Stimulated activated CD8-positive, alpha-beta memory T cell treated with anti-CD3 and anti-CD28 coated beads, Interleukin-2, amount 100 ng/mL, for 1 hour (primary cell): ENCODE measurements at places on chromosomes 11 and 22.

DNA sequence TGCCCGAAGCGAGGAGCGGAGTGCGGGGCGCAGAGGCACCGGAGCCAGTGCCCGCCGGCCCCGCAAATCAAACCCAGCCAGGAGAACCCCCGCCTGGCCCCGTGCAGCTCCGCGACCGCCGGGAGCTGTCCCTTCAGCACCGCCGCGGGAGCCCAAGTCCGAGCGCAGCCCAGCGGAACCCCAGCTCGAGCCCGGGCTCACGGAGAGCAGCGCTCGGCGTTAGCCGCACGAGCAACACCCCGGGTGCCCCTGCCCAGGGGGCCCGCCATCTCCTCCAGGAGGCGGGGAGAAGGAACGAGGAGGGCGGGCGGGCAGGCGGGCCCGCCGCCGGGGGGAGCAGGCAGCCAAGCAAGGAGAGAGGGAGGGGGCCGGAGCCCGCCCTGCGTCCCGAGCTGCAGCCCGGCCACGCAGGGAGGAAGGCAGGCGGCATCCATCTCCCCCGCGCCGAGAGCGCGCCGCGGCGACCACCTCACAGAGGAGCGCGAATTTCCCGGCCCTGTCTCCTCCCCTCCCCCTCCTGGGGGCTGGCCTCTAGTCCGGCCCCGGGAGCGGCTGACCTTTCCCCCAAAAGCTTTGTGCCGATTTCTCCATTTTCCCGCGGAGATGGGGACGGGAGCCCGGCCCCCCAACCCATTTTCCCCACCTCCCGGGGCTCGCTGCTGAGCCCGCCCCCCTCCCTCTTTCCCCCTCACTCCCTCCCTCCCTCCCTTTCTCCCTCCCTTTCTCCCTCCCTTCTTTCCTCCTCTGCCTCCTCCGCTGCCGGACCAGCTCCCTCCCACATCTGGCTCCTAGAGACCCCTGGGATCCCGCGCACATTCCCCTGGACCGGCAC is 621 bp downstream of the KCNC1 start:
- no peak for DNase-seq

- no peak for DNase-seq
Observed at GRCh38 chr11:117186431-117186761, 7.9 kb downstream of the SIDT2 start.

GRCh38 chr11:47176328-47177228 is at the start of gene ARFGAP2:
TSS of gene ARFGAP2 (minus strand) at chr11:47176879. CDS start at chr11:47176853, 26 bp downstream.
- peak; percentile 93 for DNase-seq

DNA sequence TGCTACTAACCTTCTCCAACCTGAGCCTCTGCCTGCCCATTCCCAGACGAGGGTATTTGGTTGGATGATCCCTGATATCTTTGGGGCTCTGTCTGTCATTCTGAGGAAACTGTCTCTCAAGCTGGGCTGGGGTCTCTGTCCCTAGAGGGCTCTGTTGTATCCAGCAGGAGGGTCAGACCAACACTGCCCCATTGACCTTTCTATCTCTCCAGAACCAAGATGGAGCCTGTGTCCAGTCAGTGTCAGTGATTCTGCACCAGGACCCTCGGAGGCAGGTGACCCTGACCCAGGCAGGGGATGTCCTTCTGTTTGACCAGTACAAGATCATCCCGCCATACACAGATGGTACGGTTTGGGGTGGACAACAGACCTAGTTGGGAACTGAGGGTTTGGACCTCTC is 21.9 kb downstream of the OTOG start:
- DNase-seq: no peak

GRCh38 chr22:44673406-44673805 is 28.6 kb upstream of the PRR5 start:
- no peak for DNase-seq

- no peak for DNase-seq
Observed at GRCh38 chr11:24661331-24661730, 164.5 kb downstream of the LUZP2 start.

DNA sequence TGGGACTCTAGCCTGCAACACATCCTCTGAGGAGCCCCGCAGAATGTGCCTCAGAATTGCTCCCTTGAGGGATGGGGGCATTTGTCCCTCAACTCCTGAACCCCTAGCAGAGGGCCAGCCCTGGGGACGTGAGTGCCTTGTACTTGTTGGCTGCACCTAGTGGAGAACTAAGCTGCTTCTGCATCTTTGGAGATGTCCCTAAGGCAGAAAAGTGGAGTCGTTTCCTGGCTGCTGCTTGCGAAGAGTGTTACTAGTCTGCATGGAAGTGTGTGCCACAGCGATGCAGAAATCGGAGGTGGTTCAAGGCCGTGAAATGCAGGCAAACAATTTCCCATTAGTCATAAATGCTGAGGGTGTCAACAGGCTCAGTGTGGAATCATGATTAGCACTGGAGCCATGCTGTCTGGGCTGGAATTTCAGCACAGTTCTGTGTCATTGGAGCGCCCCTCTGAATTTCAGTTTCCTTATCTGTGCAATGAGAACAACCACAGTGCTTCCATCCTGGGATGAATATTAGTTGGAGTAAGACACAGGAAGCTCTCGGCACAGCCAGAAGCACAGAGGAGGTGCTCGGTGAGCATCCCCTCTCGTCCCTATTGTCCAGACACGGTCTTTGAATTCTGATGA is 56.5 kb downstream of the MIAT start:
- DNase-seq: no peak

DNA sequence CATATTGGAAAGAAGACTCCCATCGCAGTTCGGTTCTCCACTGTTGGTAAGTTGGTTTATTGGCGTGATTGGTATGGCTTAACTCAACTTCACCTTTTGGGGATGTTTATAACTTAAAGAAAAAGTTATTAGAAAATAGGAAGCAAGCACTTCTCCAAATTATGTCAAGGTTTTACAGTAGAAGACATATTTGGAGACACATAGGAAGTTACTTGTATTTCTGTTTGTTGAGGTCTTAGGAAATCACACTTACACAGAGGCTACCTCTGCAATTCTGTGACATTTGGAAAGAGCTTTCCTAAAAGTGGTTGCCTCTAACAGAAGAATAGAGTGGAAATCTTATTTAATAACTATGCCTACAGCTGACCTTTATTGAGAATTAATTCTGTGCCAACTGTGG is 12.3 kb downstream of the CAT start:
- DNase-seq: no peak

DNA sequence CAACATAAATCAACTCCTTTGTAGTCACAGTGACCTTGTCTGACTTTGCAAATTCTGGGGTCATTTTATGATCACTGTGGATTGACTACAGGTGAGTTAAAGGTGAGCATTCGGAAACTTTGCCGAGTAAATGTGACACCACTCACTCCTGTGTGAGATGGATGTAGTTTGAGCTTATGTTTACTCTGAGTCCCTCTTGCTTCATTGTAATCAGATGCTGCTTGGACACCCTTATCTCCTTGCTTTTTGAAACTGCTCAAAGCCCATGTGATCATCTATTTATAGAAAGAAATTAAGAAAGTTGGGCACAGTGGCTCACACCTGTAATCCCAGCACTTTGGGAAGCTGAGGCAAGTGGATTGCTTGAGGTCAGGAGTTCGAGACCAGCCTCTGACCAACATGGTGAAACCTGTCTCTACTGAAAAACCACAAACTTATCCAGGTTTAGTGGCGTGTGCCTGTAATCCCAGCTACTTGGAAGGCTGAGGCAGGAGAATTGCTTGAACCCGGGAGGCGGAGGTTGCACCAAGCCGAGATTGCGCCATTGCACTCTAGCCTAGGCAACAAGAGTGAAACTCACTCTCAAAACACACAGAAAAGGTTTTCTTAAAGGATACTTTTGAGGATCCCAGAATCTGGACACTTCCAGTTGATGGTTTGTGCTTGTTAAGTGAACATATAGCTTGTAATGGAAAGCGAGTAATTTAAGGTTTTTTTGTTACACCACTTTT is 7.2 kb downstream of the FAM118A start:
- no peak for DNase-seq

DNA sequence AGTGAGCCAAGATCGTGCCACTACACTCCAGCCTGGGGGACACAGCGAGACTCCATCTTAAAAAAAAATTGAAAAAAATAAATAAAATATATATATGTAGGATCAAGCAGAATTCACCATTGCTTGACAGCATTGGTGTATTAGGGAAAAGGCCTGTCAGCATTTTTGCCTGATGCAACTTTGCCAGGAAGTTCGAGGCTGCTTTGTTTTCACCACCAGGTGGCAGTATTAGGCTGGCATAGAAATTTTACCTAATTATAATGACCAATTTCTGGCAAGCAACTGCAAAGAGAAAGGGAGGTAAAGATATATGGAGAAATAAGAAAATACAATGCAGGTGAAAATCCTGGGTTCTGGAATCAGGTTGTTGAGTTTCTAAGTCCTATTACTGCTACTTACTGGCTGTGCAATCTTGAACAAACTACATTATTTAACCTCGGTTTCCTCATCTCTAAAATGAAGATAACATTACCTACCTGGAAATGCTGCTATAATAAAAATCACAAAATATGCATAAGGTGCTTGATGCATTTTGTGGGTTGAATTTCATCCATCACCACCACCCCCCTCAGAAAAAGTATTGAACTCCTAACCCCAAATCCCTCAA is 24.7 kb downstream of the LAYN start:
- DNase-seq: no peak
